ENCODE measurements at places on chromosomes 11 and 22.

DNA sequence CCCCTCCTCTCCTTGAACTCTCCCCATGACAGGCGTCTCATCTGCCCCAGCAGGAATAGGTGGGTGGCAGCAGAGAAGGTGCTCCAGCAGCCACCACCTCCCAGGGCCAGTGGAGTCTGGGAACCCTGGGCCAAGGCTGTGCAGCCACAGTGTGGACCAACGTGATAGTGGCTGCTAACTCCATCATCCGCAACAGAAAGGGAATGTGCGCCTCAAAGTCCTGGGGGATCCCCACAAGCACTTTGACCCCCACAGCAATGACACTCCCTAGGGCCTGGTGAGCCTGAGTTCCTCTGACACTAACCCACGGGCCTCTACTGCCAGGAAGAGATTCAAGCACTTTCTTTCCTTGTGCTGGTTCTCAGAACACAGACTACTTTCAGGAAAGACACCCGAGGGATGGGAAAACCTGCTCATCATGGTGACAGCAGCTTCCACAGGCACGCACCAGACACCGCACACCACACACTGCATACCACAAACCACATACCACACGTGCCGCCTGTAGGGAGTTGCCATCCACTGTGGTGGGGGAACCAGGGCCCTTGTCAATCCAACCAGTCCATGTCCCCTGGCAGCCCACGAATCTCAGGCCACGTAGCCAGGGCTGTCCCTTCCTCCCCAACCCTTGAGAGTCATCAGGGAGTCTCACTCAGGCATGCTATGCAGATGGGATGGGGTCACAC, 3.4 kb upstream of the SLC25A1 start:
- DNase-seq: no peak

GRCh38 chr22:41177040-41177621, 28.0 kb upstream of the L3MBTL2 start:
- DNase-seq: no peak

- DNase-seq: no peak
Observed at GRCh38 chr11:68330700-68331337, 18.4 kb downstream of the LRP5 start.

GRCh38 chr11:118892514-118892913, 8.8 kb downstream of the CXCR5 start:
- DNase-seq: no peak
